ENCODE measurements at places on chromosomes 4 and X.

GRCh38 chr4:145298885-145299284, 118.5 kb upstream of the OTUD4 start:
- DNase-seq = no peak

- DNase-seq = no peak
Measured at GRCh38 chr4:81084634-81085033, 54.1 kb downstream of the BMP3 start.

DNA sequence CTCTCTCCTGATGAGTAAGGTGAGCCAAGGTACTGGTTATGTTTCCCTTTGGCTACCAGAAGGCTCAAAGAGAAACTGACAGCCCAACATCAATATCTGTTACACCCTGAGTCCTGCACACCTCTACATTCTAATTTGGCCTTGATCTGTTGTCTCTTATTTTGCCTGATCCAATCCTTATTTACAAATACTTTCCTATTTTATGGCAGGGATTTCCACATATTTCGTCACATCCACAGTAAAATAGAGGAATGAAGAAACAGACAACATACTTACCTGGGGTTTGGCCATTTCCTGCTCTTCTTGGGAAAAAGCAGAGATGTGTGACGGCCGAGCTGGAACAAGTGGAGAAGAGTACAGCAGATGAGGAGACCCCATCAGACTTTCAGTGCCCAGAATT, 1.5 kb downstream of the ZNF182 start:
- no peak for DNase-seq

DNA sequence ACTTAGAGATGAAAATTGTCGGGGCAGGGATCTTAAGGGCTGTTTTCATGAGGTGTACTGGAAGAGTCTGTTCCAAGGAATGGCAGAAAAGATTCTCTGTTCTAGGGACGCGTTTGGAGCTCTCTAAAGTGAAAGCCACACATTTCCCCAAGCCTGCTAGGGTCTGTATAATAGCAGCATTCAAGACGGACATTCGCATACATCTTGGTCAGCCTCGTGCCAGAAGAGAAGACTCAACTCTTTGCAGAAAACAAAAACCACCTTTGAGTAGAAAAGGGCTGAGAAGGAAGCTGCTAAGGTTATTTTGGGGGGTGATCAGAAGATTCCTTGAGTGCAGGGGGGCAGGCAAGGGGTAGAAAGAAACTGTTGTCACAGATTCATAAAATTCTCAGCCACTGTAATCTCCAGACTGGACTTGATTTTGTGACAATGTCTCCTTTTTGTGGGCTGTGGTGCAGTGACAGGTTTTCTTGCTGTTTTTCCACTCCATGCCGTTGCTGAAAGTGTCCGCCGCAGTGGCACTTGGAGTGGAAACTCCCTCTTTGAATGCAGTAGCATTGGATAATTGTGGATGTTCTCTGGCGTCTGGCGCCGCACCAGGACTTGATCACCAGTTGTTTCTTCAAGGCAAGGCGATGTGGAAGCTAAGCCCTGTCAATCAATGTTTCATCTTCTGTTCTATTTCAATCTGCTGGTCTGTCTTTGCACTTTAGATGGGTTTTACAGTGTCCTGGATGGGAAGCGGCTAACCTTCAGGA, 2.9 kb downstream of the GYG2 start:
- no peak for DNase-seq

DNA sequence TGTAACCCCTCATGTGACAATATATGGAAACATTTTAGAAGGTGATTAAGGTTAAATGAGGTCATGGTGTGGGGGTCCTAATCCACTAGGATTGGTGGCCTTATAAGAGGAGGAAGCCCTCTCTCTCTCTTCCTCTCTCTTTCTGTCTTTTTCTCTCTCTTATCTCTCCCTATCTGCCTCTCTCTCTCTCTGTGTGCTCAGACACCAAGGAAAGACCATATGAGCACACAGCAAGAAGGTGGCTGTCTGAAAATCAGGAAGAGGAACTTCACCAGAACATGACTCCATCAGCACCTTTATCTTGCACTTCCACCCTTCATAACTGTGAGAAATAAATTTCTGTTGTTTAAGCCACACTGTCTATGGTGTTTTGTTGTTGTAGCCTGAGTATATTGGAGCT, 1472.2 kb downstream of the PCDH7 start:
- DNase-seq = no peak

GRCh38 chr4:40176602-40177001, 20.2 kb upstream of the RHOH start:
- peak; percentile 76 for DNase-seq

GRCh38 chr4:138114434-138114833, 127.7 kb downstream of the SLC7A11 start:
- no peak for DNase-seq

- DNase-seq = no peak
Measured at GRCh38 chrX:8424912-8425311, 39.7 kb upstream of the VCX3B start.

- no peak for DNase-seq
Measured at GRCh38 chr4:155607481-155607880, 59.2 kb upstream of the GUCY1A1 start.

GRCh38 chr4:6641164-6641970, 882 bp downstream of the MRFAP1 start:
- peak; percentile 45 for DNase-seq

DNA sequence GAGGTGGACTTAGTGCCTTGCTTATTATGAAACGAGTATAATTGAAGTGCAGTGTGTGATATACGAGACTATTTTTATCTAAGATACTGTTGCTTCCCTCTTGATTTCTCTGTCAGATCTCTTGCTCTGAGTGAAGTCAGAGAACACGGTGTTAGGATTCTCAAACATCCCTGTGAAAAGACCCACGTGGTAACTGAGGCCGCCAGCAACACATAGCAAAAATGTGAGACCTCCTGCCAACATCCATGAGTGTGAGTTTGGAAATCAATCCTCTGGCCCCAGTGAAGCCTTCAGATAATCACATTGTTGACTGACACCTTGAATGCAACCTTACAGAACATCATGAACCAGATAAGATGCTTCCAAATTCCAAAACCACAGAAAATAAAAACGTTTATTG, 954.4 kb downstream of the FAT4 start:
- no peak for DNase-seq

DNA sequence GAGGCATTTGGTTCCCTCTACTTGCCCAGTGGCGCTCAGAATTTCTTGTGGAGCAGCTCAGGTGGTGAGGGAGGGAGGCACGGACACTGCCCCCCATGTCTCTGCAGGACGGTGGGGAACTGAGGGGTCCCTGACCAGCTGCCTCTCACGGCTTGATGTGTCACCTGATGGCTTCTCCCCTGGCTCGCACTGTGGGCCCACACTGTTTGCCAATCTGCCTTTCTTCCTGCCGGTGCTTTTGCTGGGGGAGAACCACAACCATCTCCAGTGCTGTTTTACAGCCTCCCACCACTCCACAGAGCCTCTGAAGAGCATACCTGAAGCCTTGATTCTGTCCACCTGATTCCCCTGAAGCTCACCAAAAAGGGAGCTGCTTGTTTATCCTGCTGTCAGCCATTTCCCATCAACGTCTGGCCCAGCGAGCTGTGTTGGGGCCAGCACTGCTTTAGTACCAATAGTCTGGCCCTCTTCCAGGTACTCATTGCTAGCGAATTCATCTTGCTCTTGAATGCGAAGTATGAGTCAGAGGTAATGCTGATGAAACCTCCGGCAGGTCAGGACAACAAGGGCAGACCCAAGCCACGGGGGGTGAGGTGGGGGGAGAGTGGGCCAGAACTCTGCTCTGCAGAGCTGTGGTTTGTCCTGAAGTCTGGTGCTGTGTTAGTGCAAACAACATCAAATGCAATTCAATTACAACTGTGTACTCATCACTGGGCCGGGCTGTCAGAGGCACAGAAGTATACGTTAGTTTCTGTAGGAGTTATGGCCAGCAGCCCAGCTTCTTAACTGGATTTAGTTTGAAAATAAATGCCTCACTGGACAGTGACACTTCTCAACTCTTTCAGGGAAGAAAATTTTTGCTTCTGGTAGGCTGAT, 208.3 kb upstream of the JADE1 start:
- DNase-seq = no peak

DNA sequence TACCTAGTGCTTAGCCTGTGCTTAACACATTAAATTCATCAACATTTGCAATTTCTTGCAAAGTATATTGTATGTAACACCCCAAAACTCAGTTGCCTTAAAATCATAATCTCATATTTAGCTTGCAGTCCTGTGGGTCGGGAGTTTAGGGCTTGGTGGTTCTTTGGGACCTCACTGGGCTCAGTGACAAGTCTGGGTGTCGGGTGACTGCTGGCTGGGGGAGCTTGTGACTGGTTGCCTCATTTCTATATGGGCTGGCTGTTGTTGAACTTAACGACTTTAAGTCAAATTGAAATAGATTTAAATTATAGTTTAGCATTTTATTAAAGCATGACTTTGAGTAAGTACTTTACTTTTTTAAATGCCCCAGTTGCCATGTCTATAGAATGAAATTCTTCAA, 401.4 kb upstream of the NR3C2 start:
- DNase-seq = peak; percentile 21

- DNase-seq = no peak
Measured at GRCh38 chrX:27519226-27519625, 56.1 kb upstream of the PPP4R3C start.

- DNase-seq = no peak
Measured at GRCh38 chr4:126007142-126007541, 692.4 kb downstream of the FAT4 start.

DNA sequence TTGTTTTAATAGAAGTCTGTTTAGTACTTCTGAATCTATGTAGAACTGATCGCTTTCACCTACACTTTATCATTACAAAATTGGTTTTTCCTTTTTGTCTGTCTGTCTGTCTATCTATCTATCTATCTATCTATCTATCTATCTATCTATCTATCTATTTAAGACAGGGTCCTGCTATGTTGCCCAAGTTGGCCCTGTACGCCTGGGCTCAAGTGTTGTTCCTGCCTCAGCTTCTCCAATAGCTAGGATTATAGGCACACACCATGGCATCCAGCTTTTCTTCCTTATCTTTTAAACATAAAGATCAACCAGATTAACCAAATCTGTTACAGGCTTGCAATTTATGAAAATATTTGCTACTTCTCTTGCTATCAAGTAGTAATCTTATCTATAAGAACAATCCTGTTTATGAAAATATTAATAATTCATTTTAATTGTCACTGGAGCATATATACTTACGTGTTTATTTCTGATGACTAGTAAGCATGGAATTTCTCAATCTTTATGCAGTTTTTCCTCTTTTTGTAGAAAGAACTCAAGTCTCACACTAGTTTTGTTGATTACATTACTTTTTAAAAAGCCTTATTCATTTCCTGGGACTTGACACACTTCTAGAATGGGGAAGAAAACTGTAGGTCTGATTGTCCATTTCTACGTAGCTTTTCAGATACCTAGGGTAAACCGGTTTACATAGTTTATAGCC, 24.5 kb downstream of the KIAA0232 start:
- no peak for DNase-seq

GRCh38 chr4:129140521-129140920, 44.6 kb downstream of the C4orf33 start:
- DNase-seq = no peak

DNA sequence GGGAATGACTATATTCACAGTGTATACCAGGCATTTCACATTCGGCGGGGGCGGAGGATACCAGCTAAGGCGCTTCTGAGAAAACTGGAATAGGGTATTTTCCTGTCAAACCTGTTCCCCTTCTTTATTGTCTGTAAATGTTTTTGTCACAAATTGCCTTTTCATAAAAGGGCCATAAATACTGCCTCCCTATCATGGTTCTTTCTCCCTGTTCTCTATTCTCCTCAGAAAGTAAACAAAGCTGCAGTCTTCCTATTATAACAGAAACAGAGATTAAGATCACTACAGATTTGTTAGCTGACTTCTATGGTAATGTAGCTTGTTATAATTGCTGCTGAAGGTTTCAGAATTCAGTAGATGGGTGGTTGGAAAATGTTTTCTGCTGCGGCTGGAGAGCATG, 32.2 kb downstream of the MID2 start:
- DNase-seq = no peak

DNA sequence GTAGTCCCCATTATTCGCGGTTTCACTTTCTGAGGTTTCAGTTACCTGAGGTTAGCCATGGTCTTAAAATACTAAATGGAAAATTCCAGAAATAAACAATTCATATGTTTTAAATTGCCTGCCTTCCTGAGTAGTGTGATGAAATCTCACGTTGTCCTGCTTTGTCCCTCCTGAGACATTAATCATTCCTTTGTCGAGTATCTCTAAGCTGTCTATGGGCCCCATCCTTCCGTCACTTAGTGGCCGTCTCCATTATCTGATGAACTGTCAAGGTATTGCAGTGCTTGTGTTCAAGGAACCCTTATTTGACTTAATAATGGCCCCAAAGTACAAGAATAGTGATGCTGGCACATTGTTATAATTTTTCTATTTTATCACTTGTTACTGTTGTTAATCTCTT, 94.8 kb downstream of the ADGRL3 start:
- DNase-seq = no peak

DNA sequence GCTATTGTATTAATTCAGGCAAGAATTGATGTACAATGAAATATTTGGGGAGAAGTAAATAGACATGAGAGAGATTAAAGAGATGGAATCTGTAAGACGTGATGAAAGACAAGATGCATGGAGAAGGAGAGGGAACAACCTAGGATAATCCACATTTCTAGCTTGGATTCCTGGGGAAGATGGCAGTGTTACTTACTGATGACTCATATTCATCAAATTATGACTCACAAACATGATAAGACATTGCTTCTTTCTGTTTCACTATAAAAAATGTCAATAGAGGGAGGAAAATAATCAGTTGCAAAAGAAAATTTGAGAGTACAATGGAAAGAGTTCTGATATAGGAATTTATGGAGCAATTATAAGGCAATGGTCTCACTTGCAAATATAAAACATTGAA, 104.1 kb upstream of the BMP3 start:
- no peak for DNase-seq

DNA sequence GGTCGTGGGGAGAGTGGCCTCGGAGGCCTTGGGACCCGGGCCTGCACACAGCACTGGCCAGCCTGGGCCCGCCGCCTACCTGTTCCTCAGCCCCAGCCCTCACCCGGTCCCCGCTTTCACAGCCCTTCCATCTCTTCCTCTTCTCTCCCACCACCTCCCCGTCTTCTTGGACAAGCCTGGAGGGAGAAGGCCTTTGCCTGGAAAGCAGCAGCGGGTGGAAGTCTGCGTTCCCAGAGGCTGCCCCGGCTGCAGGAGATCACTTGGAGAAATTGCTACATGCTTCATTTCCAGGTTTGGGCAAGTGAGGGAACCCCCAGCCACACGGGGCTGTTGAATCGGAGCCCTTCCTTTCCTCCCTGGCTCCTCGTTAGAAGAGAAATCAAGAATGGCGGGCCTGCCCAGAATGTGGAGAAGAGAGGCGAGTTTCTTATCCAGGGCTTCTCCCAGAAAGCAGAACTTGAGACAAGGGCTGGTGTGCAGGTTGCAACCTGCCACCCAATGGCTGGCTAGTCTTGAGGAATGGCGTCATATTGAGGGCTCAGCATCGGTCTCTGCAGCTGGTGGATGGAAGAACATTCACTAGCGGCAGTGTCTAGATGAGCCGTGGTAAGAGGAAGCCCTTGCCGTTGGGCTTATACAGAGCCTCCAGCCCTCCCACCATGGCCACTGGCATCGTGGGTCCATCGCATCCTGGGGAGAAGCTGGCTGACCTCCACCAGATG, 1.2 kb upstream of the PDZD4 start:
- no peak for DNase-seq
